ENCODE measurements at places on chromosomes 12 and 14.

- no peak for DNase-seq
Measured at GRCh38 chr12:124761871-124762270, 101.8 kb downstream of the SCARB1 start.

- DNase-seq, result no peak
Measured at GRCh38 chr12:82876075-82876474, 189.4 kb downstream of the TMTC2 start.

- no peak for DNase-seq
Measured at GRCh38 chr12:3376779-3377455, 114.1 kb upstream of the PRMT8 start.

- DNase-seq, result no peak
Measured at GRCh38 chr12:104416136-104416535, 40.6 kb upstream of the CHST11 start.

DNA sequence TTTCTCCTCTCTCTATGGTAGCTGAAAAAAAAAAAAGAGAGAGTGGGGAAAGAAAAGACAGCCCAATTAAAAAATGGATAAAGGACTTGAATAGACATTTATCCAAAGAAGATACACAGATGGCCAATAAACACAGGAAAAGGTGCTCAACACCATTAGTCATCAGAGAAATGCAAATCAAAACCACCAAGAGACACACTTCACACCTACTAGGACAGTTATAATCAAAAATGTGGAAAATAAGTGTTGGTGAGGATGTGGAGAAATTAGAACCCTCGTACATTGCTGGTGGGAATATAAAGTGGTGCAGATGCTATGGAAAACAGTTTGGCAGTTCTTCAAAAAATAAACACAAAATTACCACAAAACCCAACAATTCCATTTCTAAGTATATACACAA lies 172.4 kb upstream of the GRIN2B start:
- no peak for DNase-seq
